ENCODE measurements at places on chromosomes 7 and 10.

DNA sequence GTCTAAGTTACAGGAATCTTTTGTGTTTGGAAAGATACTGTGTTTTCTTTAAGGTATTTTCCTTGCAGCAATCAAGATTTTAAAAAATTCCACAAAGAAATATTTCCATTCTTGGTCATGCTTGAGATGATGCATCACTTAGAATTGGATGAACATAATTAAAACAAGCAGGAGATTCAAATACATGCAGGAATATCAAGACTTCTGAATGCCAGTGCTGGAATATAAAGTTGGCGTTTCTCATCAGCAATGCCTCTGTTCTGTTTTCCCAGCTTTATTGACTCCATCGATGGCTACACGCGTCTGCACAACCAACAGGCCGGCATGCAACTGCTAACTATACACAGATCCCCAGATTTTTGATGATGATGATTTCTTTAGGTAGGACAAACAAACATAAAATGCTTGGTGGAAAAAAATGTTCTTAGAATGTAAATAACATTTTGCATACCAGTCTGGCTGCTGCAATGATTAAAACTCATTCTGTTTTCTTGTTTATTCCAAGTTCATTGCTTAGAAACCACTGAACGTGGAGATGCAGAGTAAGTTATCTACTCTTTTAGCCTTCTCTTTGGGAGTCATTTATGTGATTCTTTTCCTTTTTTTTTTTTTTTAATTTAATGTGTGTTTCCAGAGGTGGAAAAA lies 91.3 kb upstream of the FAM171A1 start:
- DNase-seq, result no peak

- no peak for DNase-seq
Observed at GRCh38 chr7:82167558-82168314, 275.8 kb downstream of the CACNA2D1 start.

- no peak for DNase-seq
Observed at GRCh38 chr7:124856299-124856888, 73.2 kb downstream of the POT1 start.

- no peak for DNase-seq
Observed at GRCh38 chr7:151317936-151318335, 23.7 kb upstream of the NUB1 start.

- DNase-seq, result no peak
Observed at GRCh38 chr10:119479532-119479931, 63.0 kb downstream of the RGS10 start.
